ENCODE measurements at places on chromosomes 2 and 18.

DNA sequence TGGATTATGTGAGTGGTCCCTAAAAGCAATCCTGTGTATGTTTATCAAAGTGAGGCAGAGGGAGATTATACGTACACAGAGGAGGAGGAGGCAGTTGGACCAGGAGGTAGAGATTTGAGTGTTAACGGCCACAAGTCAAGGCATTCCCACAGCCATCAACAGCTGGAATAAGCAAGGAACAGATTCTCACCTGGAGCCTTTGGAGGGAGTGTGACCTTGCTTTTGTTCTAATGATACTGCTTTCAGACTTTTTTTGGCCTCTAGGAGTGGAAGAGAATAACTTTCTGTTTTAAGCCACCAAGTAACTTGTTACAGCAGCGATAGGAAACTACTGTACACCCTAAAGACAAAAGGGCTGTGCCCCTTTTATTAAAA, 18.1 kb downstream of the LCLAT1 start:
- DNase-seq: no peak

DNA sequence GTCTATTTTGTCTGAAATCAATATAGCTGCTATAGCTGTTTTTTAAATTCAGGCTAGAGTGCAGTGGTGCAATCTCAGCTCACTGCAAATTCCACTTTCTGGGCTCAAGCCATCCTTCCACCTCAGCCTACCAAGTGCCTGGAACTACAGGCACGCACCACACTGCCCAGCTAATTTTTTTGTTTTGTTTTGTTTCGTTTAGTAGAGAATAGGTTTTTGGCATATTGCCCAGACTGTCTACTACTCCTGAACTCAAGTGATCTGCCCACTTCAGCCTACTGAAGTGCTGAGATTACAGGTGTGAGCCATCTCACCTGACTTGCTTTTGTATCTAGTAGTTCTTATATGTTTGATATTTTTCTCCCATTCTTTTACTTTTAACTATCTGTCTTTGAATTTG, 259.7 kb downstream of the CDH19 start:
- DNase-seq: no peak

DNA sequence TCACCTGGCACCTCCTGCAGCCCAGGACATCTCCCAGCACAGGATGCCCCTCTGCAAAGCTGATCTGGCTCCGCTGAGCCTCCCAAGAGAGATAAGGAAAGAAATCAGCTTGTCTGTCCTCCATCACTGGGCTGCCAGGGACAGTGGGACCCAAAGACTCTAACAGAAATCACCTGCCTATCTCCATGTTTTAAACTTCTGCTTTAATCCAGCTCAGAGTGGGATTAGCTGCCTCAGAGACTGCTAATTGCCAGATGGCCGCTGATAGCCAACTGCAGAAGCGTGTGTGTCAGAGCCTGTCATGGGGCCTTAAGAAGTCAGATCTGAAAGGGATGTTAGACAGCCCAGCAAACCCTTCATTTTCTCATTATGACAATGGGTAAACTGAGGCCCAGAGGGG, 389.4 kb upstream of the KLHL29 start:
- DNase-seq: no peak

- no peak for DNase-seq
Observed at GRCh38 chr18:79583426-79583825, 96.2 kb upstream of the CTDP1 start.

DNA sequence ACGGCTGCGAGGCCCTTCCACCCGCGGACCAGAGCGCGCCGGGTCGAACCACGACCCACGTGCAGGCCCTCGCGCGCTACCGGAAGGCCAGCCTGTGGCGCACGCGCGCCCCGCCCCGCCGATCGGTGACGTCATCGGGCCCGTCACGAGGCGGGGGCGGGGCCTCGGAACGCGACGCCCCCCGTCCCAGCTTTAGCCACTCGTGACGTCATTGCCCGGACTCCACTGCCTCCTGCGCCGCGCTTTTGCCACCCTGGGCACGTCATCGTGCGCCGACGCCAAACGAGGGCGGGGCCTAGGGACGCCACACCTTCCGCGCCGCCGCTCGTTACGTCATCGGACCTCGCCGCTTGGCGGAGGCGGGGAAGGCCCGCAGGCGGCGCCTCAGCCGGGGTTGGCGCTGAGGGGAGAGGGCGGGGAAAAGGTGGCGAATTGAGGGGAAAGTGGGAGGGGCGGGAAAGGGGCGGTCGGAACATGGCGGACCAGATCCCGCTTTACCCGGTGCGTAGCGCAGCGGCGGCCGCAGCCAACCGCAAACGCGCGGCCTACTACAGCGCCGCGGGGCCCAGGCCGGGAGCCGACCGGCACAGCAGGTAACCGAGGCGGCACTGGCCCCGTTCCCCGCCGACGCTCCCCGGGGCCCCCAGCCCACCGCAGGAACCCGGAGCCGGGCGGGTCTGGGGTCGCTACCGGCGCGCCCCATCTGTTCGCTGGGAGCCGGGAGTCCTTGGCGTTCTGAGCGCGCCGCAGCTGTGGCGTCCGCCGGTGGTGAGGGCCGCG, at the start of gene ATP9B:
Gene ATP9B, plus strand, starts transcription at position 458 of the 780 bp plus-strand sequence. Its CDS starts 17 bp downstream, at position 475.
- DNase-seq: peak; percentile 97

DNA sequence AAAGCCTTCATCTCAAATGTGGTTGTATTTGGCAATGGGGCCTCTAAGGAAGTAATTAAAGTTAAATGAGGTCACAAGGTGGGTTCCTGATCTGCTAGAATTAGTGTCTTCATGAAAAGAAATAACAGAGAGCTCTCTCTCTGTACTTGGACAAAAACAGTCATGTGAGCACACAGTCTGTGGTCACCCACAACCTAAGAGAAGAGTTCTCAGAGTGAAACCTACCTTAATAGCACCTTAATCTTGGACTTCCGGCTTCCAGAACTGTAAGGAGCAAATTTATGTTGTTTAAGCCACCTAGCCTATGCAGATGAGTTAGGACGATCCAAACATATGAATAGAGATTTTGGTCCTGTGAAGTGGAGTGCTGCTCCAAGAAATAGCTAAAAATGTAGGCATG, 758.9 kb downstream of the LRRTM4 start:
- DNase-seq: no peak

GRCh38 chr2:112827604-112828185, 8.9 kb downstream of the IL1B start:
- DNase-seq: no peak

- no peak for DNase-seq
Observed at GRCh38 chr2:175457895-175458448, 276.5 kb upstream of the ATP5MC3 start.

GRCh38 chr18:58580078-58580477, 48.8 kb downstream of the ALPK2 start:
- no peak for DNase-seq

GRCh38 chr2:66481100-66481549, 46.2 kb downstream of the MEIS1 start:
- peak; percentile 32 for DNase-seq

DNA sequence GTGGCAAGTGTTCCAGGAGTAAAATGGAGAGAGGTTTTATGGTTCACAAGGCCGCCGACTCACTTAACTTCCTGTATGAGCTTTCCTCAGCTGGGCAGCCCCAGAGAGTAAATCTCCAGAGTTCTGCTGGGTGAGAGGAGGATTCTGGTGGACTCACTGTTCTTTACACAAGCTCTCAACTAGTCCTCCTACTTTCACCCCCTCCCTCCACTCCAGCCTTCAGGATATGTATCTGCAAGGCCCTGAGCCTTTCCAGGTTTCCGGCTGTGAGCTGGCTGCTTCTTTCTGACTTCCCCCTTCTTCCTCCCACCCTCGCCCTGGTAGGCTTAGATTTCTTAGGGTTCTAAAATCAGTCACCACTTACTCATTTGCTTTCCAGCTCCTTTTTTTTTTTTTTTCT, 34.0 kb downstream of the EML6 start:
- peak; percentile 51 for DNase-seq

- no peak for DNase-seq
Observed at GRCh38 chr2:173524256-173524955, 169.7 kb downstream of the CDCA7 start.

GRCh38 chr2:143246815-143247744, 117.9 kb downstream of the ARHGAP15 start:
- DNase-seq: no peak

DNA sequence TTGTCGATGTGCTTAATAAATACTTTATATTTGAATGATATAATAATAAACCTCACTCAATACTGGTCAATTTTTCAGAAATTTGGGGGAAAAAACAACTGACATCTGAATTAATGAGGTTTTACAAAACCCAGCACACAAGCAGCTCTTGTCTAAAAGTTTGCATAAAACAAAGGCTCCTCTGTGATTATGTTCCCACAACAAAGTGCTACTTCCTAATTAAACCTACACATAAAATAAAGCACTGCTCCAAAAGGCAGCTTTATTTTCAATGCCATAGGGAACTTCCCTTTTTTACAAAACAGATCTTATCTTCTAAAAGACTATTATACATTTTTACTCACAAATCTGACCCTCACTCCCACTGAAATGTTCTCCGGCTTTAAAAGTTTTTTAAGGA, 47.1 kb downstream of the LAMA1 start:
- DNase-seq: no peak

Data from H9 (cell line).